ENCODE measurements at places on chromosomes 6 and 20.
A peak's percentile ranks its signal among the peaks of the same experiment; 100 is the strongest.

DNA sequence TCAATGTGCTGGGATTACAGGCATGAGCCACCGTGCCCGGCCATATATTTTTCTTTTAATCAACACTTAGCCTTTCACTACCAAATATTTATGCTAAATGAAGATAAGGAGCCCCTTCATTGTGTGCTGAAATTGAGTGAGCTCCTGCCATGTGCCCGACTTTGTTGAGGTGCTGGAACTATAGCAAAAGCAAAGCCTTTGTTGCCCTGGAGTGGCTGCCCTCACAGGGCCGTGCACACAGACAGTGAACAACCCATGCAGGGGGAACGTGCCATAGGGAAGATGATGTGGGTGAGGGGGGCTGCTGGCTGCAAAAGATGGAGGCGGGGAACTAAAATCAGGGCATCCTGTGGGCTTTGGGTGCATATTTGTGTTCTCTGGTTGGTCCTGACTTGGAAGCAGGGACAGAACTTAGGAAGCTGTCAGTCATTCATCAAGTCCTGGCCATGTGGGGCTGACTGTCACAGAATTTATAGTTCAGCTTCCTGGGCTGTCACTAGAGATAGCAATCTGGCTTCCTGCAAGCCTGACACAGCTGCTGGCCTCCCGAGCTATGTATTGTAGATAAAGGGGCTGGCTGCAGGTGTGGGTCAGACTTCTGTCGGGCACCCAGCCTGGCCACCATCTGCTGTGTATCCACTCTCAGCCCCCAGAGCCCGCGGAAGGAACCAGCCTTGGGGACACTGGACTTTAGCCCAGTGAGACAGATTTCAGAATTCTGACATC is 56.8 kb upstream of the MPC1 start:
- no peak for DNase-seq

DNA sequence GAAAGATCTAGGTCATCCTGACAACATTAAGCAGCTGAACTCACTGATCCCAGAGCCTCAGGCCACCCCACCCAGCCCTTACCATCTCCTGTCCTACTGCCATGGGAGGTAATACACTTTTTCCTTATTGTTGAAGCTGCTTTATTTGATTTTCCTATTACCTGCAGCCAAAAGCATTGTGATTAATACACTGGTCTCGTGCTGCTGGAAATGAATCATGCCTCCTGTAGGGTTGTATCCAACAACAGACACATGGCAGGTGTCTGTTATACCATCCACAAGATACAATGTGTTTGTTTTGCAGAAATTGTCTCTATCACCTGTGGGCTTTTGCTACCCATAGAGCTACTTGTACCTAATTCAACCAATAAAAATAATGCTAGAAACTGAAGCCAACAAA is 34.2 kb downstream of the MYLIP start:
- no peak for DNase-seq

DNA sequence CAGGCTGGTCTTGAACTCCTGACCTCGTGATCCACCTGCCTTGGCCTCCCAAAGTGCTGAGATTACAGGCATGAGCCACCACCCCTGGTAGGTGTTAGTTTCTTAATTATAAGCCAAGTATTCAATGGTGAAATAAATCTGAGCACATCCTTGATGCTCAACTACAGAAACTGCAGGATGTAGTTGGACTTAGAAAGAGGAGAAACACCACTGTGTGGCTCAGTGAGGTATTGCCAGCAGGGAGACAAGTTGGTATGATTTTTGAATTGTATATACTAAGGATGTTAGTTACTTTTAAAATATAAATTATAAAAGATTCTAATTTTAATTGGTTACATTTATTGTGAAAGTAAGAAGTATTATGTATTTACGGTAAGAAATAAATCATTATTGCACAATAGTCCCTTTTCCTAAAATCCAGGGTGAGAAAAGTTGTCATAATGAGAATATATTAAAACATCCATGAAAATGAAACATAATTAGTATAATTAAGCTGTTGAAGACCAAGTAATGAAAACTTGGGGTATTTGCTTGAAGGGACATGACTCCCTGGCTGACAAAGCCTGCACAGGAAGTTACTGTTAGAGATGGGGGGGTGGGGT is 17.6 kb downstream of the SLC18B1 start:
- peak; percentile 70 for DNase-seq

GRCh38 chr20:23645575-23645974 is 7.8 kb upstream of the CST3 start:
- DNase-seq = no peak

- no peak for DNase-seq
Observed at GRCh38 chr20:17446171-17446570, 85.0 kb downstream of the BFSP1 start.

DNA sequence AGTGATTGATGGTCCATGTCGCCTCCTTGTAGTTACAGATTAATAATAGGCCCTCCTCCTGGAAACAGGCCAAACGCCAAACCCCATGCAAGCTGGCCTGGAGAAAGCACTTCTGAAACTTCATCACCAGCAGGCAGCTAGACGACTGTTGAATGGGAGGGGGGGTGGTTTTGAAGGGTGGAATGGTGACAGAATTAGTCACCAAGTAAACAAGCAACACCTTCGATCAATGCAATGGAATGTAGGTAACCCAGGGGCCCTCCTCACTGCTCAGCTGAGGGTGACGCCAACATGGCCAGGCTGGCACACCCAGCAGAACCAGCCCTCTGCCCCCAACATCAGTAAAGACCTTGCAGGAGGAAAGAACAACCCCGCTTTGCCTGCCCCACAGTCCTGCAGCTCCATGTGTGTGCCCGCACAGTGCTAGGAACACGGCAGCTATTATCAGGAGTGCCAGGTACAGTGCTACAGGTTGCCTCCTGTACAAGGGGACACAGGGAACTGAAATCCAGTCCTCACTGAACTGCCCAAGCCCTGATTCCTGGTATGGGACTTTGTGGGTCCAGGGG is 2.7 kb downstream of the BCAS1 start:
- no peak for DNase-seq

DNA sequence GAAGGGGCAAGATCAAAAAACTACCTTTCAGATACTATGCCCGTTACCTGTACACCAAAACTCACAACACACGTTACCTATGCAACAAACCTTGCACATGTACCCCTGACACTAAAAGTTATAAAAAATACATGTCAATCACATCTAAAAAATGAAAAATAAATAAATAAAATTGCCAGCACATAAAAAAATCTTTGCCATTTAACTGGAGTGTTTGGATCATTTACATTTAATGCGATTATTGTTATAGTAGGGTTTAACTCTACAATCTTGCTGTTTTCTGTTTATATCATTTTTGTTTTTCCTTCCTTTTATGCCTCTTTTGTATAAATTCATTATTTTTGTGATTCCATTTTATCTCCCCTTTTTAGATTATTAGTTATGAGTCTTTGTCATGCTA is 106.3 kb downstream of the RFX6 start:
- DNase-seq = no peak

- no peak for DNase-seq
Observed at GRCh38 chr6:11618533-11618932, 81.0 kb downstream of the TMEM170B start.

DNA sequence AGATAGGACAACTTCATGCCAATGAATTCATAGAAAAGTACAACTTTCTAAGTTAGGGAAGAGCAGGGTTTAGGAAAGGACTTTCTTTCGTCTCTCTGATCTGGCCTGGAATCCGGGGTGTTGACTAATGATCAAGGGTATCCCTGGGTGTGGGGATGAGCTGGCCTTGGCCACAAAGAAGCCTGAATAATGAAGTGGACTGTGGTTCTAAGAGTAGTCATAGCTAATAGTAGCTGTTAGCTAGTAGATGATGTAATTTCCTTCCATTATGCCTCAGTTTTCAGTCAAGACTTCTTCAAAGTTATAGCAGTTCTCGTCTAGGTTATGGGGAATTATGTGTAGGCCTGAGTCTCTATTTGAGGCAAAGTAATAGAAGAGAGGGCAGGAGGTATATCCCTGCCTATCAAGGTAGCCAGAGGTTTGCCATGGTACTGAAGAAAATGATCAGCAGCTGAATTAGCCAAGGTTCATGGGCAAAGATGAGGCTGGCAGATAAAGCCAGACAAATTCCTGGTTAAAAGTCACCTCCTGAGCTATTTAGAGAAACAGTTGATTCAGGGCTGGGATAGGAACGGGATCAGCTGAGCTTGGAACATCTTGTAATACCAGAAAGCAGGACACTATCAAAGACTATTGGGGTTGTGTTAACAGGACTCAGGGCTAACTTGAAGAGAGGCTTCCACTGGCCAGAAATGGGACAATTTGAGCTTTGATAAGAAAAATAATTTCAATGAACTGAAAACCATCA is 18.7 kb upstream of the TRPC4AP start:
- peak; percentile 22 for DNase-seq

DNA sequence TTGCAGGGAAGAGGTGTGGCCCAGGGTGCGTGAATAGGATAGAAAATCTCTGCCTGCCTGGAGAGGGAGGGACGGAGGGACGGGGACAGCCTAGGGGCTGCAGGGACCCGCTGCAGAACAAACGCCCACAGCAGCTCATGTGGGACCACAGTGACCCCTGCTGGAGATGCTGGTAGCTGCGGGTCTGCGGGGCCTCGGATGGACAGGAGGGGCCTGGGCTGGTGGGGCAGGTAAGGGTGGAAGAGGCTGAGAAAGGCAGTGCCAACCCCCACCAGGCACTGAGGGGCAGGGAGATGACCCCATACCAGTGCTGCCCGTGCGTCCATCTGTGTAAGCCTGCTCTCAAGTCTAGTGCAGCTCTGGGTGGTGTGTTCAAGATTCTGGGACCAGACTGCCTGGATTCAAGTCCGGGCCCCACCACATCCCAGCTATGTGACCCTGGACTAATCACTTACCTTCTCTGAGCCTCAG is 39.4 kb downstream of the KIAA1755 start:
- peak; percentile 87 for DNase-seq

GRCh38 chr6:54003316-54003715 is 107.9 kb upstream of the MLIP start:
- DNase-seq = no peak

- DNase-seq = no peak
Observed at GRCh38 chr6:125843593-125843992, 52.8 kb downstream of the NCOA7 start.

DNA sequence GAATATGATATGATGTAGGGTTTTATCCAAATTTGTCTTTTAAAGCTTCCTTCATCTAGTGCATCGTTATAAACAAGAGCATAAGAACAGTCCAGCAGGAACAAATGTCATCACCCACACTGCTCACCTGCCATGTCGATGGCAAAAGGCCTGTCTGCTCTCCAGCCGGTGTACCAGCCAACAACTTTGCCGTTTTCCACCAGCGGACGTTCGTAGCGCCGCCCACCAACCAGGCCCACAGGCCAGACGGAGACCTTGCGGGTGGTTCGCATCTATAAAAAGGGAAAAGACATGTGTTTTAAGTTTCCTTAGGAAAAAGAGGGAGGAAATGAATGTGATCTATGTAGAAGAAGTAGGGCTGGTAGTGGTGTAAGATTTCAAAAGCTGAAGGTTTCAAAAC is 62.9 kb downstream of the B3GAT2 start:
- no peak for DNase-seq

DNA sequence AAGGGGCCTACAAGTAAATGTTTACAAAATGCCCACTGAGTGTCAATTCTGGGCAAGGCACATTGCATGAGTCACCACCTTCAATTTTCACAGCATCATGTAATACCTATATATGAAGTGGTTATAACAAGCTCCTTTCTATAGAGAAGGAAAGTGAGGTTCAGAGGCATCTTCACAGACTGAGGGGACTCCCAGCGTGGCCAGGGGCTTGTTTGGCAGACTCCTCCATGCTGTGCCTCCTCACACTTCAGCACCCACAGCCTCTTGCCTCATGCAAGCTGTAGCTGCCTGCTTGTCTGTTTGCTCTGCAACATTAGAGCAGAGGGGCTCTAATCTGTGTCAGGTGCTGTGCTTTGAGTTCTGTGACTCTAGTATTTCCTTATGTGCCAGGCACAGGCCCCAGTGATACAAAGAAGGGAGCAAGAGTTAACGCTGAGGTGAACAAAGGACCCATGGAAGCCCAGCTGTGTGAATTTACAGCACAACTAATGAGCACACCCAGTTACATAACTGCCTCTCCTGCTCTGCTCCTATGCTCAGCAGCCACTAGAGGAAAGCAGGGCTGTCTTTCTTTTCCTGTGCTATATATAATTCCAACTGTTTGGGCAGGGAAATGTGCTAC is 72.3 kb downstream of the ZHX3 start:
- peak; percentile 40 for DNase-seq

- no peak for DNase-seq
Observed at GRCh38 chr20:53316206-53316937, 277.3 kb downstream of the ZNF217 start.

GRCh38 chr6:108948181-108948661 is 100.0 kb downstream of the ARMC2 start:
- DNase-seq = peak; percentile 36

DNA sequence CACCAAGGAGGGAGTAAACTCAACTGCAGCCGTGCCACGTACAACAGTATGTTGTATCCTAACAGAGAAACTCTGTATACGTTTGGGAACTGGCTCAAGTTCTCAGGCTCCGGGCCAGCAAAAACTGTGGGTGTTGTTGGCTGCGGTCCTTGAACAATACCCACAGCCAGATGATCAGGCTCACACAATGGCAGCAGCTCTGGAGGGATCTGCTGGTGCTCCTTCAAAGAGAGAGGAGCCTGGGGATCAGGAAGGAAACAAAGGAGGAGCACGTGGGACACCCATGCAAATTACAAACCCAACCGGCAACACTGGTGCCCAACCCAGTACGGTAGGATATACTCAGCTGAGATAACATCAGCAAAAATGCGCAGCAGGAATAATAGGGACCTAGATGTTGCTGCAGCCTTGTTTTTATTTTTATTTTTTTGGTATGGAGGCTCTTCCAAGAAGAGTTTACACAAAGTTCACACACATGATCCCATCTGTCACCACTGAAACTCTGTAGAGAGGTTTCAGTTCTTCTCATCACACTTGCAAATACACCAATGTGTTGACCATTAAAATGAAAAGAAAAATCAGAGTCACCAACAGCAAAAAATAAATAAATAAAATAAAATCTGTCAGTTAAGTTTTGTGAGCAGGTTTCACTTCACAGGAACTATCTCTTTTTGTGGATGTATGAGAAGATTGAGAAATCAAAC is 41.2 kb upstream of the PDE10A start:
- DNase-seq = no peak

DNA sequence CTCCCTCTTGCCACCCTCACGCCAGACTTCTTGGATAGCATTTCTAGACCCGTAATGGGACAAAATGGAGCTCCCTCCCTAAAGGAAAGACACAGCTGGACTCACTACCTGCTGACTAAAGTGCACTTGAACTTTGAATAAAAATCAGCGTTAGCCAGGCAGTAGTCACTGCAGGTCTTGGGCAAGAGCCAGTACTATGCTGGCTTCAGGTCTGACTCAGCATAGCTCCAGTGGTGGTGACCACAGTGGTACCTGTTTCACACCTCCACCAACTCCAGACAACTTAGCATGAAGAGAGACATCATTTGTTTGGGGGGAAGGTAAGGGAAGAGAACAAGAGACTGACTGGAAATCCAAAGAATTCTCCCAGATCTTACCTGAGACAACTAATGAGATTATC is 906.8 kb downstream of the GRIK2 start:
- DNase-seq = no peak

DNA sequence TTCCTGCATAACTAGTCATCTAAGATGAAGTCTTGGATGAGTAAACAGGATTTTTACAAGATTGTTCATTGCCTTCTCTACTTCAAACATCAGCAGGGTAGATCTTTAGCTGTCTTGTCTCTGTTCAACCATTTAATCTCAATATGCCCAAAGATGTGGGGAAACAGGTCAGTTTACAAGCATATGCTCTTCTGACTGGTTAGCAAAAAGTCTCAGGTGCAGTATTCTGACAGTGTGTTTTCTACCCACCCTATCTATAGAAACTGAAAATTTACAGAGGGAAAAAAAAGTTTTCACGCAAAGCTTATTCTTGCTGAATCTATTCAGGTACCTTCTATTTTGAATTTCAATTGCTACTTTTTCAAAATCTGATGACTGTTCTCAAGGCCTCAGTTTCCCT is 29.0 kb downstream of the MAP3K5 start:
- no peak for DNase-seq

Data from adipocyte (in vitro differentiated cells).